ENCODE measurements at places on chromosomes 2 and 18.

DNA sequence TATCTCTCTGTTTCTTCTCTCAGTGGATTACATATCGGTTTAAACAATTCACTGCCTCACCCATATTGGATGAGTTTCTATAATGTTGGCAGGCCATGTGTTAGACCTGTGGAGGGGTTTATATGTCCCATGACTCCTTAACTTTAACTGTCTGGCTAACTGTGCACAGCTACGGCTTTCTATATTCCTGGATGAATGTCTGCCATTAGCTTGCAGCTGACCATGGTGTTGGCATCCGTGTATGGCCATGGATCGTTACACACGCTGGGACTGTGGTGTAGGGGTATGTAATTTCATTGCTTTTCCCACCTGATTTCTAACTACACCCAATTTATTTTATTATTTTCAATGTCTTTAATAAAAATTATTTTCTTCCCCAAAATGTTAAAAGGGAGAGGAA, 3.3 kb upstream of the TANC1 start:
- DNase-seq: no peak

DNA sequence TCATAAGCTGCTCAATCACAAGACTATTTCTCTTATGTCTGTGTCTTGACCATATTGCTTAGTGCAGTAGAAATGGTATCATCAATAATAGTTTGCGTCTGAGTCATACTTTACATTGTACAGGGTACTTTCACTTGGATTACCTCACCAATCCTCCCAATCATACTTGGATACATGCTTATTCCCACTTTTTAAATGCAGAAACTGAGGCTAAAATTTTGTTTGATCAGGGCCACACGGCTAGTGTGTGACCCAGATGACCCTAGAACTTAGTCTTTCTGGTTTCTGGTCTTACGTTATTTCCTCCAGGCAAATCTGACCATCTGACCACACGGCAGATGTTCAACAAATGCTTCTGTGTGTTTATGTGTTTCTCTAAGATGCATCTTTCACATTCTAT, 23.8 kb upstream of the CCL20 start:
- DNase-seq: no peak

GRCh38 chr2:54551123-54551756, 95.1 kb downstream of the SPTBN1 start:
- no peak for DNase-seq

DNA sequence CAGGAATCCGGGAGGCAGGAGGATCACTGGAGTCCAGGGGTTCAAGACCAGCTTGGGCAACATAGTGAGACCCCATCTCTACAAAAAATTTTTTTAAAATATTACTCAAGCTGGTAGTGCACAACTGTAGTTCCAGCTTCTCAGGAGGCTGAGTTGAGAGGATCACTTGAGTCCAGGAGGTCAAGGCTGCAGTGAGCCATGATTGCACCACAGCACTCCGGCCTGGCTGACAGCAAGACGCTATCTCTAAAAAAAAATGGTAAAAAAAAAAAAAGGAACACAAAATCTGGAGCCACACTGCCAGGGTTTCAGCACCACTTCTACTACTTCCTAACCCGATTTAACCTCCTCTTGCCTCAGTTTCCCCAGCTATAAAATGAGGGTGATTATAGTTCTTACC, 57.0 kb downstream of the STEAP3 start:
- no peak for DNase-seq

DNA sequence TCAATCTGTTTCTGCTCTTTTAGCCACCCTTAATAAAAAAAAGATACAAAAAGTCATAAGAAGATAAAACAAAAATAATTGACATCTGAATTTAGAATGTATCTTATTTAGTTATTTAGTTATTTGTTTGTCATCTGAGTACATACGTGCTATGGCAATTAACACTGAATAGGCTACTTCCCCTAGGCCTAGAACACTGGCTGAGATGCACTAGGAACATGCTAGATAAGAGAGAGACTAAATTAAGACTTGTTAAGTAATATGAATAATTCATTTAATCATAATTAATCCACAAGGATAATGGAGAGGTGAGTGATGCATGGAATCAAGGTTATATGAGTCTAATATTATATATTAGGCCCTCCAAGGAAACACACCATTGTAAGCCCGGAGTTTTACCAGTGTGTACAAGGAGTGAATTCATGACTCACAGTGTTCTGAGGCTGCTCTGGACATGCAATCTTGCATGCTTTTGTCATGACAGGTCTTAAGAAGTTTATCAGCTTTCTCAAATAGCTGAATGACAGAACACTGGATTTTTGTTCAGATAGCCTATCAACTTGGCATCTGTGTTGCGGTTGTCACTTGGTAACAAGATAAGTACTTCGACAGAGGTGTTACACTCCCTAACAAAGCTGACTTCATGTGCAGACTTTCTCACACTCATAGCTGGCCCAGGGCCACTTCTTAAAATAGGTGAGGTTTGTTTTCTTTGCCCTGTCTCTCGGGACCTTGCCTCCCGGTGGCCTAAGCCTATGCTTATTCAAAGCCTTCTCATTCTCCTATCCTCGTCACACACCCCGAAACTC, 5.0 kb upstream of the SERPINB2 start:
- no peak for DNase-seq

DNA sequence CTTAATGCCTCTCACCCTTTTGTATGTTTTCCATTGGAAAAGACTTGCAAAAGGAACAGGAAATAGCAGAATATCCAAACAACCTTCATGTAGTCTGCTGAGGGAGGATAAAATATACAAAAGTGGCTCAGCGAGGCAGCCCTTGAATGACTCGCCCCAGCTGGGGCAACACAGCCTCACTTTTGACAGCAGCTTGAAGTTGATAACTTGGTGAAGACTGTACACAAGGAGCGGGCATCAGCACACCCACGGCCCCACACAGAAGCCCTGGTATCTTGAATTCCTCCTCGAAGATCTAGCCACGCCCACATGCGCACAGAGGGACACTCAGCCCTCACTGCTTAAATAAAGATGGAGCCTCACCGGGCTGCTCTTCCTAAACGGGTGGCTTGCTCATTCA, 161.0 kb downstream of the IRS1 start:
- DNase-seq: no peak

DNA sequence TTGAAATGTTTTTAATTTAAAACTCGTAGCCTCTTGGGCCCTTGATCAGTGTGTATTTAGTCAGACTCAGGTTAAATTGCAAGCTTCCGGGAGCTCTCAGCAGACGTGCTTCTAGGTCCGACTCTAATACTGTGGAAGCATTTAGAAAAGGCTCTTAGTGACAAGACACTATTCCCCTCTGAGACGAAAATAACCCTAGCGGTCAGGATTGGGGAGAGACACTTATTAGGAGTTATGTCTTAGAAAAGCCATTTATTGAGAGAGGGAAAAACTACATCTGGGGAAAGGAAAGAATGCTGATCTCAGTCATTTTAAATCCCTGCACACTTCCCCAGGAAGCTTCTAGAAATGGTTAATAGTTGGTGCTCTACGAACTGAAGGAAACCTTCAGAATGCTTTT, 110.5 kb upstream of the NCK2 start:
- no peak for DNase-seq

GRCh38 chr2:150653351-150653750, 165.9 kb upstream of the RND3 start:
- no peak for DNase-seq

GRCh38 chr2:1446301-1446700, 33.0 kb downstream of the TPO start:
- DNase-seq: no peak

- no peak for DNase-seq
These were observed 112.3 kb downstream of the RAB3GAP1 start for GRCh38 chr2:135164431-135164830.

- no peak for DNase-seq
These were observed 41.2 kb downstream of the CYRIA start for GRCh38 chr2:16624436-16624780.

DNA sequence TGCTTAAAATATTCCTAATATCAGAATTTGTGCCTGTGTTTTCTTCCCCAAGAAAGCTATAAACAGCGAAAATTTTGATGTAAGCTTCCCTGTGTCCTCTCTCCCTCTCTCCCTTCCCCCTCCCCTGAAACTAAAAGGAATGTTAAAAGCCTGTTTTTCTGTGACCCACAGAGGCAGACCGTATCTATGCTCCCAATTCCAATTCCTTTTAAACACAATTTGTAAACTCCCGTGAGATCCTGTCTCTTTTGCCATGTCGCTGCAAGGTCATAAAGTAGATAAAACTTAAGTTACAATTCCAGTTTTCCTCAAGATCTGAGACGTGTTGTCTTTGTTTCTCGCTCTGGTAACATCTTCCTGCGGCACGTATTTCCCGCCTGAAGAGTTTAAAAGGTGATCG, 23.3 kb downstream of the SKA1 start:
- no peak for DNase-seq

- no peak for DNase-seq
These were observed 429.1 kb downstream of the NRXN1 start for GRCh38 chr2:50602636-50603327.

GRCh38 chr2:34997779-34998178, 1357.8 kb upstream of the CRIM1 start:
- DNase-seq: no peak

DNA sequence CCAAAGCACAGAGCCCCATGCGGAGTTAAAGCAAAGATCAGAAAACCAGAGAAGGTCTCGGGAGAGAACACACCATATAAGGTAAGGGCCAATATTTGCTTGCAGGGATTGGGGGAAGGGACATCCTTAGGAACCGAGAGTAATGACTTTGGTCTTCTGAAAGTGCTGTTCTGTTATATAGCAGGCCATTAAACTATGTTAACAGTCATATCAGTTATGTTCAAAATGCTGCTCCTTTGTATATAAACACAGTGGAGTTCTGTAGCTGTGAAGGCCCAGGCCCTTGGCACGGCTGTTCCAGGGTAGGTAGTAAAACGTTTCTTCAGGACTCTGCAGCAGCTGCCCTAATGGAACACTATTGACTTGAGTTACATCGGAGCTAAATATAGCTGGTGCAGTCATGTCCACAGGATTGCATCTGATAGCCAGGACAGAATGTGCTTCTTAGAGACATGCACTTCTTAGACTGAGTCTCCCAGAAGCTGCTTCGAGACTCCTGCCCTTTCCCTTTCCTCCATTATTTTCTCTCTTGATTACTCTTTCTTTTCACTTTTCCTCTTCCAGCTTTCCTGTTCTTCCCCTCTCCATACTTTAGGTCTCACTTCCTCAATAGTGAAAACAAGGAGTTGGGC, 122.4 kb downstream of the SETBP1 start:
- DNase-seq: no peak

DNA sequence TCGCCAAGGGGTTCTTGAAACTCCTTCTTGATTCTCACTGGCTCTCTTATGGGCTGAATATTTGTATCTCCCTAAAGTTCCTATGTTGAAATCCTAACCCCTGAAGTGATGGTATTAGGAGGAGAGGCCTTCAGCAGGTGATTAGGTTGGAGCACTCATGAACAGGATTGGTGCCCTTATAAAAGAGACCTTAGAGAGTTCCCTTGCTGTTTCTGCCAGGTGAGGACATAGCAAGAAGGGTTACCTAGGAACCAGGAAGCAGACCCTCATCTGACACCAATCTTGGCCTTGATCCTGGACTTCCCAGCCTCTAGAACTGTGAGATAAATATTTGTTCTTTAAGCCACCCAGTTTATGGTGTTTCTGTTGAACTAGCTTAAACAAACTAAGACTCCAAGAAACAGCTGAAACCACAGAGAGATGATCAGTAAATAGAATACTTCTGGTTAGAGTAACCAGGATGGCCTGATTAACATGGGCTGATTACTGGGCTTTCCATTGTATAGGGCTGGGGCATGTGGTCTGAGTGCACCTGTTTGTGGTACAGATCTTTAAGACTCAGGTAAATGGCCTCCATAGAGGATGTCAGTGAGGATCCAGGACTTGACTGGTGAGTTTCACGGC, 7.7 kb upstream of the CDC42EP3 start:
- DNase-seq: no peak

GRCh38 chr18:46546111-46546640, 110.8 kb downstream of the LOXHD1 start:
- no peak for DNase-seq

- DNase-seq: no peak
These were observed 45.4 kb upstream of the RND3 start for GRCh38 chr2:150532879-150533278.

DNA sequence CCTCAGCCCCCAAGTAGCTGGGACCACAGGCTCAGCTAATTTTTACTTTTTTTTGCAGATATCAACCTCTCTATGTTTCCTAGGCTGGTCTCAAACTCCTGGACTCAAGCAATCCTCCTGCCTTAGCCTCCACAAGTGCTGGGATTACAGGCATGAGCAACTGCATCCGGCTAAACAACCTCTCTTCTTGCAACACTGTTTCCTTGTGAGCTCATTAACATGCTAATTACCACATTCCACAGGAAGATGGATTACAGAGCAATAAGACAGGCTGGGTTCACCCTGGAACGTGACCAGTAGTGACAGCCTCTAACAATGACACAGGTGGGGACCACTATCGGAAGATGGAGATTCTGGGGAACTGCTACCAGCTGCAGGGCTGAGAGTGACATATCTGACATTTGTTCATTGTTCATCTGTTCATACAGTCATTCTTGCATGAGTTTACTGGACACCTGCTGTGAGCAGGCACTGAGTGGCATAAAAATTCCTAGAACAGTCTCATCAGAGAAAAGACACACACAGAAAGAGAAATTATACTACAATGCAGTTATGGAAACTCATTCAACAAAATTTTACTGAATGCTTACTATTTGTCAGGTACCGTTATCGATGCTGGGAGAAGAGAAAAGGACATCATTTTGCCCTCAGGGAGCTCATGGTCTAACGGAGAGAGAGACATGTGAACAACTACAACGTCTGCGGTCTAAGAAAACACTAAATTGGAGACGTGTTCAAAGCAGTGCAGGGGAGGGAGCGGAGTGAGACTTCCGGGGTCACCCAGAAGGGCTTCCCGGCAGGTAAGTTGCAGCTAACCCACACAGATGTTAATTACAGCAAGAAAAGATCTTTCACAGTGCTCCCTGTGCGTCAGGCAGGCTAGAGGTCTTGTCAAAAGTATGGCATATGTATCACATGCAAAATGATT, 37.6 kb downstream of the PROC start:
- DNase-seq: no peak

DNA sequence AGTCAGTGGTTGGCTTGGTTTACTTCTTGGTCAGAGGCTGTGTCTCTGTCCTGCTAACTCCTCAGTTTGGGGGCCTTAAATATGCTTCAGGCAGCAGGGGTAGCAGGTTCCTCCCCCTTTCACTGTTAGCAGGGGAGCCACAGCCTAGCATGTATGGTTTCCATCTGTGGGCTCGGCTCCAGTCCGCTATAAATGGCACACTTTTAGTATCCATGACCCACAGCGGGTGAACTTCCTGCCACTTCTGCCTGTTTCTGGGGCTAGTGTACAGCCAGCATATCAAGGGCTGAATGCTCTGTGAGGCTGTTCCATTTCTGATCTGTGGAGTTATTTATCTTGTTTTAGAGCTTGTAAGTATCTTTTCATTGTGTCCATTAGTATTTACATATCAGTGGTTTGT, 58.3 kb downstream of the MRPL33 start:
- no peak for DNase-seq

- no peak for DNase-seq
These were observed 235.2 kb downstream of the TPGS2 start for GRCh38 chr18:36593641-36594040.

DNA sequence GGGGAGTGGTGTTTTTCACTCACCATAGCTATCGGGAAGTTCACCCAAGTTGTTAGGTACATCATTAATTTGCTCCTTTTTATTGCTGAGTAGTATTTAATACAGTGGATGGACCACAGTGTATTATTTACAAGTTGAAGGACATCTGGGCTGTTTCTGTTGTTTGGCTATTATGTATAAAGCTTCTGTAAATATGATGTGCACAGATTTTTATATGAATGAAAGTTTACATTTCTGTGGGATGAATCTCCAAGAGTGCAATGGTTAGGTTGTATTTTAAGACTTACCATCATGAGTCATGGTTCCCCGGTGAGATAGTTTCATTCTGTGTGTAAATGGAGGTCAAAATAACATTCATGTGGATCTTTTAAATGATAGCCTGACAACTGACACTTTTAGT, 337.4 kb downstream of the PTPRM start:
- no peak for DNase-seq

Data from naive B cell (primary cell).